ENCODE measurements at places on chromosomes 6 and 20.

DNA sequence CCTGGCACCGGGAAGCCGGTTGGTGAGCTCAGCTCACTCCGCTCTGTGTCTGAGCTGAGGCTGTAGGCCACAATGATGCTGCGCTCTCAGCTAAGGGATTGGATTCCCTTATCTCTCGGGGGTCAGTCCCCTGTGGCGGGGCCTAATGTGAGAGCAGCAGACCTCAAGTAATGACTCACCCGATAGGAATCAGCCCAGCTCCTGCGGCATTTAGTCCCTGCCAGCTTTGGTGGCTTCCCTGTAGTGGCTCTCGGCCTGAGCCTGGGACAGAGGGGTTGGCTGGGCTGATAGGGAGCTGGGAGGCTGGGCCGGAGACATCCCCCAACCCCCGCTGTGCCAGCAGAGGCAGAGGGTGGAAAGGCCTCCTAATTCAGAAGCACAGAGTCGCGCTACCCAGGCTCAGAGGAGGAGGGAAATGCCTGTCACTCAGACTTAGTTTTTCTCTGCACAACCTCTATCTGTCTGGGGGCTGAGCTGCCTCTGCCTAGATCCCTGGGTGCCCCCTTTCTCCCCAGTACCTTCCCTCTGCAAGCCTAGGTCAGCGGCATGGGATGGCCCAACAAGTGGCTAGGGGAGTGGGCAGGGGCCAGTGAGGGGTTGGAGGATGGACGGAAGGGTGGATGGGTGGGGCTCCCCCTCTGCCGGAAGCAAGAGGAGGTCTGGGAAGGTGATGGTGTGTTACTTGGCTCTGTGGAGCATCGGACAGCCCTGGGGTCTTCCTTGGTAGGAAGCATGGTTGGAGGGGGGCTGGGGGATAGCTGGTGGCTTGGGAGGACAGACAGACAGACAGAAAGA is 92.2 kb downstream of the CDH22 start:
- no peak for DNase-seq

- no peak for DNase-seq
Observed at GRCh38 chr20:47865451-47865850, 80.2 kb upstream of the SULF2 start.

GRCh38 chr6:131876545-131876944 is 68.7 kb downstream of the ENPP1 start:
- no peak for DNase-seq

DNA sequence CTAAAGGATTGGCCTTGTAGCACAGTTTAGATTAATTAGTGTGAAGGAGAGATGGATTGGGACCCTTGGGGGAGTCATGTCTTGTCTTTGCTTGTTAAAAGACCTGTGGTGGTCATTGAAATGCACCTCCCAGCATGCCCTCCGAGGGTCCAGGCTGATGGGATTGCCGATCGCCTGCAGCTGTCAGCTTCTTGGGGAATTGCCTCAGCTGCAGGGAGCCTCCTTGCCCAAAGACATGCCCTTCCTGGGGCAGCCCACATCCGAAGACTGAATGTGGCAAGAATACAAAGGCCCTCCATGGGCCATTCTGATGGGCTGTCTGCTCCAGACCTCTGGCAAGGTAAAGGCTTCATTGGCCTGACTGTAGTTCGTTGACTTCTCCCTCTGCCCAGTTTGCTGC is 150.7 kb downstream of the FARS2 start:
- DNase-seq = no peak

DNA sequence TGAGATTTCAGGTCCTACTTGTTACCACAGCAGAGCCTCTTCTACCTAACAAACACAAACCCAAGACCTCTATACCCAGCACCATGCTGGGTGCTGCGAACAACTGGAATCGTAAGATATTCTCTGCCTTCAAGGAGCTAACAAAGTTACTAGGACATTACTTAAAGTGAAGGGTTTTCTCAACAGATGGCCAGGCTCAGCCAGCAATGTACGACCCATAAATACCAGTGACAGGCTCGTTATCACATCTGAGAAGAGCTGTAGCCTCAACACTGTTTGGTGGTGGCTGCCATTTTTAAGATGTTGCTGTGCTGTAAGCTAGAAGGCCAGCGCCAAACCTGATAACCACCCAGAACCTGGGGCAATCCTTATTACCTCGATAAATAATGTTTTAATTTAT is 406.5 kb downstream of the KIF16B start:
- DNase-seq = no peak

DNA sequence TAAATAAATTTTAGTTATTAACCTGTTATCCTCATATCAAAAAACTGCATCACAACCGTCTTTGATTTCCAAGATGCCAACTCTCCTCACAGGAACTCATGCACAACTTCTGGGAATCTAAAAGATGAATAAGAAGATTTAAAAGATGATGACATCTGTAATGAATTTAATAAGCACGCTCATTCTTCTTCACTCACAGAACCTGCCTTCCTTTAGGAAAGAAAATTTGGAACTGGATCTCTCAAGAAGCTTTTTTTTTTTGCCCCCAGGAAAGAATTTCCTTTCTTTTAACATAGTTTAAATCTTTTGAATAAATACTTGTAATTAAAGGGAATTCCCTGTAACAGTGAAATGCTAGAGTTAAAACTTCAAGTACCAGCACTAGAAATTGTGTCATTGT is 161.5 kb downstream of the HIVEP2 start:
- DNase-seq = no peak

GRCh38 chr6:80714513-80714912 is 608.0 kb downstream of the BCKDHB start:
- no peak for DNase-seq

DNA sequence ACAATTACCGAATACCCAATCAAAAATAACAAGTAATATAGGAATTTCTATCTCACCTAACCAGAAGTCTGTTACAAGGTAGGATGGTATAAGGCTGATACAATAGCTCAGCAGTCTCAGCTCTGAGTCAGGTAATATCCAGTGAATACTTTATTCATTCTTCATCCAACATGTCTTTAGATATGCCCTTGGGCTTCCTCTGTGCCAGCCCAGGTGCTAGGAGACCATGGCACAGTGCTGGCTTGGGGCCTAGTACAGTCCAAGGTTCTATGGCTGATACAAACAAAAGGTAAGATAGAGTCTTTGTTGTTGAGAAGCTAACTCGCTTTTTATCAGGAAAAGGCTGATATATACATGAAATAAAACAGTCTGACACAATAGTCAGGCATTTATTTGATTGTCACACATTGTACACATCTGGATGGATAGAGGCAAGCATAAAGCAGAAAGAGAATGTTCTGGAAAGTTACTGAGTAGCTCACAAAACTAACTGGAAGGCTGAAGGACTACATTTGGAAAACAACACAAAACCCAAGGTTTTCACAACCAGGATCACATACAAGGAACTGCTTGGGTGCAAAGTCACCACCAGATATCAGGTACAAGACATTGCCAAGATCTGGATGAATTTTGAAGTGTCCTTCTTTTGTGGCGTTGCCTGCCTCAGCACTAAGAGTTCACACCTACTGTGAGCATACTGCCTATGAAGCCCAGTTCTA is 110.4 kb upstream of the SCAF8 start:
- DNase-seq = no peak

- no peak for DNase-seq
Observed at GRCh38 chr6:20314866-20315845, 86.5 kb upstream of the E2F3 start.

GRCh38 chr20:62961310-62961783 is 8.8 kb downstream of the SLC17A9 start:
- DNase-seq = no peak

DNA sequence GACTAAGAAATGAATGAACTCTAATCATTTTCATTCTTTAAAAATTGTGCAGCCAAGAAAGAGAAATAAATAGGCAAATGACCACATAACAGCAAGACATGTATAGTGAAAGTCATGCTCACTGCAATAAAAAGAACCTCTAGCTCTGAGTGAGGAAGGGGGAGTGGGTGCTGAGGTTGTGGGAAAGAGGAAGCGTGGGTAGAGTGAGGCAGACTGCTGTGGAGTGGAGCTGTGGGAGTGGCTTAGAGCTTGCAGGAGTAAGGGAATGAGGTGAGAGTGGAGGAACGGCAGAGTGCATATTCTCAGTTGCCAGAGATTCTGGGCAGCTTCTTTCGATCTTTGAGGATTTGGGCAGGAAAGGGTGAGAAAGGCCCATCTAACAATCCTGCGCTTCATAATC is 10.4 kb downstream of the DEFB129 start:
- no peak for DNase-seq

DNA sequence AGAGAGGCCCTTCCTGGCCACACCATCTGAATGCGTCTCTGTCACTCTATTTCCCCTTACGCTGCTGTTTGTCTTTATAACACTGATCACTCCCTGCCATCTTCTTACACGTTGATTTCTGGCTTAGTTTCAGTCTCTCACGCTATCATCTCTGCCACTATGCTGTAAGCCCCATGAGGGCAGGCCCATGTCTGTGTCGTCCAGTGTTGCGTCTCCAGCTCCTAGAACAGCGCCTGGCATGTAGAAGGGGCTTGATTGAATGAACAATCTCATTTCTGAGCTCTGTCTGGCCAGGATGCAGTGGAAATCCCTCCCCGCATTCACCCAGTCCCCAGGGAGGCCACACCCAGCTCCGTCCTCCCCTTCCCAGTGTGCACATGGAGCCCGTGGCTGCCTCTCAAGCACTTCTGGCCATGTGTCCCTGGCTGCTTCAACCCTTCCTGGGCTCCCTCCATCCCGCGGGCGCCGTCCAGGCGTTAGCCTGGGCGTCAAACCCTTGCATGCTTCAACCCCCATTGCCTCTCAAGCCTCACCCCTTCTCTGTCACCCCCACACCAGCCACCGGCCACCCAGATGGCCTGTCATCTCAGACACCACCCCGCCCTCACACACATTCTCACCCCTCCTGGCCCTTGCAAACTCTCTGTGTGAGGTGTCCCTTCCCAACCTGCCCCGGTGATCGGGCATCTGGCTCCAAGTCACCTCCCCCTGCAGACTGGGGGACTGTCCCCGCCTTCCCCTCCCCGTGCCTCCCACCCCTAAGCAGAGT is 71.1 kb downstream of the SRC start:
- no peak for DNase-seq

DNA sequence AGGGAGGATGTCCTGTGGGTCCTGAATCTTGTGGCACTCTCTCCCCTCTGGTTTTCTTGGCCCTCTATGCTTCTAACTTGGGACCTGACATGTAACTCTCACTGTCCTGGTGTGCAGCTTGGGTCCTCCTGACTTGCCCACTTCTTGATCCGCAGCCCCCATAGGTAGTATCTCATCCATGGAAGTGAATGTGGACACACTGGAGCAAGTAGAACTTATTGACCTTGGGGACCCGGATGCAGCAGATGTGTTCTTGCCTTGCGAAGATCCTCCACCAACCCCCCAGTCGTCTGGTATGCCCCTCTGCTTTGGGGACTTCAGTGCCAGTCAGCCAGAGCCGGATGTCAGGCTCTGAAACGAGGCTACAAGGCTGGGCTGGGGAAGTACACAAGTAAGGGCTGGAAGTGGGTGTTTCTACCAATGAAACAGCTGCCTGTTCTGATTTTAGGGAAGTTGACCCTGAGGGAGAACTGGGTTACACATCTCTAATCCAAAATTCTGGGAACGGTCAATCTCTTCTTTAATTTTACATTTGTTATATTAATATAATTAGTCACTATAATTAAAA is 641 bp downstream of the DBNDD2 start:
- DNase-seq = no peak

GRCh38 chr6:147707524-147707923 is 199.0 kb downstream of the SAMD5 start:
- DNase-seq = no peak

GRCh38 chr20:49477200-49477599 is 5.3 kb downstream of the KCNB1 start:
- DNase-seq = no peak

DNA sequence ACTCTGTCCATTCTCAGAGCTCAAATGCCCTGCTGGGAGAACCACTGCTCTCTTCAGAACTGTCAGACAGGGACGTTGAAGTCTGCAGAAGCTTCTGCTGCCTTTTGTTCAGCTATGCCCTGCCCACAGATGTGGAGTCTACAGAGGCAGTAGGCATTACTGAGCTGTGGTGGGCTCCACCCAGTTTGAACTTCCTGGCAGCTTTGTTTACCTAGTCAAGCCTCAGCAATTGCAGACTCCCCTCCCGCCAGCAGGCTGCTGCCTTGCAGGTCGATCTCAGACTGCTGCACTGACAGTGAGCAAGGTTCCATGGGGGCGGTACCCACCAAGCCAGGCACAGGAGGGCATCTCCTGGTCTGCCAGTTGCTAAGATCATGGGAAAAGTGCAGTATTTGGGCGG is 21.8 kb upstream of the UFL1 start:
- DNase-seq = no peak

Data from ascending aorta (tissue), 2 donors.